ENCODE measurements at places on chromosomes 7 and 10. TPM values are rescaled to one million over a fixed set of nuclear protein-coding genes. Genes with fewer than 3 reads are reported as not detected.
A peak's percentile ranks its signal among the peaks of the same experiment; 100 is the strongest.

CYP3A4 gene
- total RNA-seq: not detected

- peaks cover 2% of the 10 kb centered on the region for H3K36me3 ChIP-seq
- DNase-seq: no peak
- H3K27ac ChIP-seq: no peak overlapping the region
Measured at GRCh38 chr7:111784296-111784695, 222.0 kb upstream of the IMMP2L start.

ARMC10 gene
- 40.0 TPM for total RNA-seq

- H3K27ac ChIP-seq: no peak overlapping the region
- H3K4me1 ChIP-seq: no peaks in the 10 kb centered on the region
- no peaks in the 10 kb centered on the region for H3K27me3 ChIP-seq
- no peaks in the 10 kb centered on the region for H3K36me3 ChIP-seq
Measured at GRCh38 chr10:35783305-35783838, 141.3 kb upstream of the FZD8 start.

ANK3 gene
- 24.3 TPM for total RNA-seq

NPSR1 gene
- not detected for total RNA-seq

LFNG gene
- total RNA-seq: 30.6 TPM

SVIL gene
- total RNA-seq: 319 TPM

DNA sequence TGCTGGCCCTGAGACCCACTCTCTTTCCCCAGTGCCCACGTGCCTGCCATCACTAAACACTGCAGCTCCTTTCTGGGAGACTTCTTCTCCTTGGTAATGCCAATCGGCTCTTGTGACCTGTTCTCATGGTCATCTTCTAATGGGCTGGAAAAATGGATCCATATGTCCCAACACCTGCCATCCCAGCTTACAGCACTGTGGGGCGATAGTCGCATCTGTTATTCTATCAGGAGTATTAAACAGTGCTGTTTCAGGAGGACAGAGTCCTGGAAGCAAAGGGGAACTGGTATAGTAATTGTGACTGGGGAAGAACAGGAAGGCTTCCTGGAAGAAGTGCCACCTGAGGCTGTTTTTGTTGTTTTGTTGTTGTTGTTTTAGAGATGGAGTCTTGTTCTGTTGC lies 411.2 kb downstream of the GLRX3 start:
- H3K27me3 ChIP-seq: no peaks in the 10 kb centered on the region
- no peaks in the 10 kb centered on the region for H3K36me3 ChIP-seq
- no peak overlapping the region for H3K27ac ChIP-seq
- no peak for DNase-seq

GRCh38 chr7:113804475-113805095 lies 114.2 kb downstream of the PPP1R3A start:
- H3K4me3 ChIP-seq: no peak overlapping the region
- no peaks in the 10 kb centered on the region for H3K27me3 ChIP-seq
- DNase-seq: no peak
- H3K27ac ChIP-seq: no peak overlapping the region
- no peaks in the 10 kb centered on the region for H3K4me1 ChIP-seq

DNA sequence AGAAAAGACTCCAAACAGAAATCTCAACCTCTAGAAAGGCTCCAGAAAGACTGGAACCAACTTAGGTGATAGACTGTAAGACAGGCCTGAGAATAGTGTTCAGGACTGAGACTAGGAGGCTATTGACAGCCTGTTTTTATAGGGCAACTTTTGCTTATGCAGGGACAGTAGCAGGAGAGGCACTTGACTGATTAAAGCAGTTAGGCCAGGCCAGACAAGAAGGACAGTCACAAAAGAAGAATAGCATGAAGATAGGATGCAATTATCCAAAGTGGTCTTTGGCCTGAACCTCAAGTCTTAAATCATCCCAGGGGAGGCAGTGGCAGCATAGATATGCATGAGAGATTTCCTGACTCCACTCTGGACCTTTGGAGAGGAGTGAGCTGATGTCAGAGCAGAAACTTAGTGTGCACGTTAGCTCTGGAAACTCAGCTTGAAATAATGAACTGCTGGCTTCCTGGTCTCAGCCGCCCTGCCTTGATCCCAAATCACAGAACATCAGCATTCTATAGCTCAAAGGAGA lies 290.6 kb downstream of the SORCS3 start:
- H3K36me3 ChIP-seq: no peaks in the 10 kb centered on the region
- H3K27ac ChIP-seq: no peak overlapping the region
- DNase-seq: no peak
- H3K4me1 ChIP-seq: no peaks in the 10 kb centered on the region

GRCh38 chr7:111459757-111460280 lies 102.5 kb downstream of the IMMP2L start:
- H3K27ac ChIP-seq: no peak overlapping the region
- H3K27me3 ChIP-seq: no peaks in the 10 kb centered on the region
- DNase-seq: no peak
- no peaks in the 10 kb centered on the region for H3K4me1 ChIP-seq
- H3K36me3 ChIP-seq: no peaks in the 10 kb centered on the region
- no peak overlapping the region for H3K4me3 ChIP-seq

DNA sequence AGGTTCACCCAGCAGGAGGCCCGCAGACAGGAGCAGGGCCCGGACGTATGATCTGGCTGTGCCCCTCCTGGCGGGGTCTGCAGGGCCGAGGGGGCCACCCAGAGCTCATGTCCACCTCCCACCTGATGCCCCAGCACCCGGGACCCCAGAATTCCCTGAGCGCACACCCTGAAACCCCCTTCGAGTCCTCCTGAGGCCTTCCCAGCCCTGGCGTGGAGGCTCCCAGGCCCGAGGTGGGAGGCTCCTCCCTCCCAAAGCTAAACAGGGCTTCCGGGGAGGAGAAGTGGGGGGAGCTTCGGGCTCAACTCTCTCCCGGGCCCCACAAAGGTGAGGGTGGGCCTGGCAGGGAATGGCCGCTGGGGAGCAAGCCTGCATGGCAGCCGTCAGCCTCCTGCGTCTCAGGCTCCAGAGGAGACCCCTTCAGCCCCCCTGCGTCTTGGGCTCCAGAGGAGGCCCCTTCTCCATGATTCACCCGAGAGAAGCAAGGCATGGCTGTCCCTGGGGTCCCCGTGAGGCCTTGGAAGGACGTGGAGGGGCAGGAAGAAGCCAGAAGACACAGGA lies 30.2 kb downstream of the MICALL2 start:
- H3K36me3 ChIP-seq: no peaks in the 10 kb centered on the region
- no peaks in the 10 kb centered on the region for H3K4me1 ChIP-seq

DNA sequence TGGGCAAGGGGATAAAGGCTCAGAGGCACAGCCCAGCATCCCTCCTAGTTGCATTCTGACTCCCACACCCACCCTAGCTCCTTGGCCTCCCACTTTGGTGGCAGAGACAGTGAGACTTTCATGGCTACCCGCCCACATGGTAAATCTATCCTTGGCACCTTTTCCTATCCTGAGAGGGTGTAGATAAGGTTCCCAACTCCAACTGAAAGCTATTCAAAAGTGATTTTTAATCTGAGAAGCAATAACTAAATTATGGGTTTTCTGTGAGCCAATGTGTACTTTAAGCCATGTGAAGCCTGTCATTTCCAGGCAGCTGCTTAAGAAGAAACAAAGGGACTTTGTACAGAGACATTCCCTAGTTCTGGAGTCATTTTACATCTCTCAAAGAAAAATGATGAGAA lies 9.1 kb downstream of the LAMB1 start:
- no peak overlapping the region for H3K4me3 ChIP-seq
- H3K4me1 ChIP-seq: no peaks in the 10 kb centered on the region
- H3K27ac ChIP-seq: no peak overlapping the region
- H3K27me3 ChIP-seq: no peaks in the 10 kb centered on the region
- peaks cover 3% of the 10 kb centered on the region for H3K36me3 ChIP-seq
- no peak for DNase-seq

GRCh38 chr7:124752310-124752709 lies 13.3 kb downstream of the GPR37 start:
- no peak overlapping the region for H3K4me3 ChIP-seq
- no peaks in the 10 kb centered on the region for H3K4me1 ChIP-seq
- H3K27ac ChIP-seq: no peak overlapping the region
- no peaks in the 10 kb centered on the region for H3K27me3 ChIP-seq
- no peaks in the 10 kb centered on the region for H3K36me3 ChIP-seq

- H3K36me3 ChIP-seq: no peaks in the 10 kb centered on the region
- no peak overlapping the region for H3K27ac ChIP-seq
- H3K4me3 ChIP-seq: no peak overlapping the region
- no peak for DNase-seq
- peaks cover 2% of the 10 kb centered on the region for H3K4me1 ChIP-seq
Measured at GRCh38 chr7:77337456-77337990, 78.6 kb downstream of the GSAP start.

DNA sequence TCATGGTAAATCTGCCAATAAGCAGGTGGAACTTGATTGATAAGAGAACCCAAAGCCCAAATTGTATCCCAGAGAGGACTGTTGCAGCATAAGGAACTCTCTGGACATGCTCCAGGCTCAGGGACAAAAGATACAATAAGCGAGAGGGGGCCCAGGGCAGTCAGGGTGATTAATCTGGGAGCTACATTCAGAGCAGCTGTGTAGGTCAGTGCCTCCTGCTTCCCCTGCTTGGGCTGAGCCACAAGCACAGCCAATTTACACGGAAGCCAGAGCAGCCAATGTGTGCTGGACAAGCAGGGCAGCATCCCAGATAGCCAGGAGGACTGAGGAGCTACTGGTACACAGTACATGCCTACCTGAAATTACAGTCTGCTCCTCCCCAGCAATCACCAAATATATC lies 24.2 kb downstream of the MYPN start:
- peaks cover 2% of the 10 kb centered on the region for H3K4me1 ChIP-seq
- H3K27me3 ChIP-seq: no peaks in the 10 kb centered on the region
- DNase-seq: no peak
- no peaks in the 10 kb centered on the region for H3K36me3 ChIP-seq
- H3K4me3 ChIP-seq: no peak overlapping the region

- H3K36me3 ChIP-seq: no peaks in the 10 kb centered on the region
- DNase-seq: no peak
- no peaks in the 10 kb centered on the region for H3K27me3 ChIP-seq
- no peaks in the 10 kb centered on the region for H3K4me1 ChIP-seq
- no peak overlapping the region for H3K4me3 ChIP-seq
Measured at GRCh38 chr7:23622506-23622925, 25.3 kb downstream of the CCDC126 start.

- H3K4me1 ChIP-seq: no peaks in the 10 kb centered on the region
- DNase-seq: no peak
- H3K4me3 ChIP-seq: no peak overlapping the region
- H3K27ac ChIP-seq: no peak overlapping the region
- no peaks in the 10 kb centered on the region for H3K36me3 ChIP-seq
Measured at GRCh38 chr7:105916603-105917002, 40.2 kb upstream of the ATXN7L1 start.

DNA sequence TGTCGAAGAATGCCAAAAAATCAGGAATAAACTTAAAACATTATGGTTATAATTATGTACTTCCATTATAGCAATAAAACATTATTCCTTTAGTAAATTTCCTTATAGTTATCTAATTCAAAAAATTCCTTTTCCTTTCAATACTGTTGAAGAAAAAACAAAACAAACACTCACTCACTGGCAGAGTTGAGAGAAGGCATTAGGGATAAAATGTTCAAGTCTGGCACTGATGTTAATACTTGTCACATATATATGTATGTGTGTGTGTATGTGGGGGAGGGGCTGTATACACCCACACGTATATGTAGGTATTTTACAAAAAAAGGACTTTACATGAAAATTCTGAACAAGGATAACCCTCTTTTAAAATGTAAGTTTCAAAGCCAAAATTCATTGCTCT lies 150.2 kb upstream of the MEOX2 start:
- no peak overlapping the region for H3K4me3 ChIP-seq
- no peaks in the 10 kb centered on the region for H3K36me3 ChIP-seq
- H3K4me1 ChIP-seq: peaks cover 1% of the 10 kb centered on the region
- DNase-seq: no peak

COL28A1 gene
- 3.2 TPM for total RNA-seq

DNA sequence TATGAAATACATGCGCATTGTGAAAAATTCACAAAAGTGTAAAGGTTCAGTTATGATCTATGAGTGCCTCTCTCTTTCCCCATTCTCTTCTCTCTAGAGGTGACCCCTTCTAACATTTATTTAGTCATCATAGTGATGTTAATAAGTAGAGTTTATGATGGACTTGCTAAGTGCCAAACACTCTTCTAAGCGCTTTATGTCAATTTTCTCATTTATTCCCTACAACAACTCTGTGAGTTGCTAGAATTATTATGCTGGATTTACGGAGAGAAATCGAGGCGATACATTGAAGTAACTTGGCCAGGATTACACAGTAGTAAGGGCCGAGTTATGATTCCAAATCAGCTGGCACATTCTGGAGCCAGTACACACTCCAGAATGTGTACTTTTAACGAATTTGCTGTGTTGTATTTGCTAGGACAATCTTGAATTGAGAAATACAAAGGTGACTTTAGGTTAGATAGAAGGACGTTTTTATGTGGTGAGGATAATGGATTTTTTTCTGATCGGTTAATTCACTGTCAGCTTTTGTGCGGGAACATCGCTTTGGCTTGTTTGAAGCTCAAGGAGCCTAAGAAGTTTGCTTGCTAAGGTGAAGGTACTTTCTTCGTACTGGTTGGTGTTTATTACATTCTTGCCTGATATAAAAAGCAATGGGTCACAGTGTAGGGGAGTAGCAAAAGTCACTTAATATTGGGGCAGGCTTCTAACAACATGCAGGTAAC lies 1.4 kb downstream of the ATRNL1 start:
- H3K27me3 ChIP-seq: no peaks in the 10 kb centered on the region
- H3K4me1 ChIP-seq: peaks cover 2% of the 10 kb centered on the region
- no peak overlapping the region for H3K27ac ChIP-seq
- DNase-seq: no peak
- peak overlapping the region; percentile 97 for H3K4me3 ChIP-seq

DNA sequence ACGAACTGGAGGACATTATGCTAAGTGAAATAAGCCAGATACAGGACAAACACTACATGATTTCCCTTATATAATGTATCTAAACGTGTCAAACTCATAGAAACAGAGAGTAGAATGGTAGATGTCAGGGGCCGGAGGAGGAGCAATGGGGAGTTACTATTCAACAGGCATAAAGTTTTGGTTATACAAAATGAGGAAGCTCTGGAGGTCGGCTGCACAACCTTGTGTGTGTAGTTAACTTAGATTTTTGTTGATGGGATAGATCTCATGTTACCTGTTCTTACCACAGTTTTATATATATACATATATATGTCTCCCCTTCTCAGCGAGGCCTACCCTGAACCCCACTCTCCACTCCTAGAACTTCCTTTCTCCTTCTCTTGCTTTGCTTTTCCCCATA lies 22.4 kb upstream of the TECTB start:
- DNase-seq: no peak
- H3K4me3 ChIP-seq: no peak overlapping the region
- no peaks in the 10 kb centered on the region for H3K36me3 ChIP-seq
- no peaks in the 10 kb centered on the region for H3K27me3 ChIP-seq

- no peak overlapping the region for H3K27ac ChIP-seq
- H3K27me3 ChIP-seq: no peaks in the 10 kb centered on the region
- H3K36me3 ChIP-seq: no peaks in the 10 kb centered on the region
- no peak for DNase-seq
Measured at GRCh38 chr7:154484943-154485342, 432.7 kb downstream of the DPP6 start.

GRCh38 chr7:33287738-33288137 lies 158.4 kb downstream of the BBS9 start:
- H3K27me3 ChIP-seq: no peaks in the 10 kb centered on the region
- H3K4me3 ChIP-seq: no peak overlapping the region
- no peaks in the 10 kb centered on the region for H3K36me3 ChIP-seq
- DNase-seq: no peak

ZC3HAV1L gene
- total RNA-seq: 17.5 TPM

GRCh38 chr7:54878339-54878738 lies 119.3 kb upstream of the SEC61G start:
- no peaks in the 10 kb centered on the region for H3K4me1 ChIP-seq
- no peak for DNase-seq
- no peaks in the 10 kb centered on the region for H3K27me3 ChIP-seq
- H3K4me3 ChIP-seq: no peak overlapping the region
- H3K27ac ChIP-seq: no peak overlapping the region

HSPB1 gene
- 1,225 TPM for total RNA-seq

SOSTDC1 gene
- total RNA-seq: not detected

IMPDH1 gene
- total RNA-seq: 60.1 TPM

PLXNA4 gene
- total RNA-seq: 30.1 TPM

Data from aorta (tissue), 5 donors.